Gastroesophageal sphincter (tissue), 4 donors: ENCODE measurements at places on chromosomes 1 and 21. TPM values are rescaled to one million over a fixed set of nuclear protein-coding genes. Genes with fewer than 3 reads are reported as not detected.

Gene OR10J1
- total RNA-seq: not detected

DNA sequence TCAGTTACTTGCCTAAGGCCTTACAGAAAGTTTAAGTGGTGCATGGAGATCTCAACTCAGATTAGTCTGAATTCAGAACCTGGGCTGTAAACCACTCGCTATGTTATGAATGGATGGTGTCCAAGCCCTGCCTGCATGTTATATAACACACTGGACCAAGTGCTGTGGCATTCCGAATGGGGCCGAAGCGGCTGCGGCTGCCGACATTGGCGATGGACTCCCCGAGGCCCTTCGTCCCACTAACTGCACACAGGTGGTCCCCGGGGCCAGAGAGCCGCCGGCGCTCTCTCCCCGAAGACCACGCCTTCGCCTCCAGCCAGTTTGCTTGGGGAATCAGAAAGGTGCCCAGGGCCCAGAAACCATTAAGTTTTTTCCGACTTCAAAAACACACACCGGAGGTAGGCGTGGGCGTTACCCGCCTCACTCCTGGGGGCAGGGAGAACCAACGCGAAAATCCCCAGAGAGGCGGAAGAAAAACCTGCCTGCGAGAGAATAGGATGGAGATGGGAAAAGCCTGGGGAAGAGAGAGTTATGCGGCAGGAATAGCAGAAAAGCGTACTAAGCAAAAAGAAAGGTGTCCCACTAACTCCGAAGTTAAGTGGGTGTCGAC, 579 bp upstream of the TENT5C start:
- ATAC-seq: peak; percentile 29

GRCh38 chr1:12009318-12009947, 9.9 kb upstream of the MIIP start:
- no peak for ATAC-seq

GRCh38 chr1:197683280-197683679, 92.0 kb downstream of the DENND1B start:
- ATAC-seq: no peak

DNA sequence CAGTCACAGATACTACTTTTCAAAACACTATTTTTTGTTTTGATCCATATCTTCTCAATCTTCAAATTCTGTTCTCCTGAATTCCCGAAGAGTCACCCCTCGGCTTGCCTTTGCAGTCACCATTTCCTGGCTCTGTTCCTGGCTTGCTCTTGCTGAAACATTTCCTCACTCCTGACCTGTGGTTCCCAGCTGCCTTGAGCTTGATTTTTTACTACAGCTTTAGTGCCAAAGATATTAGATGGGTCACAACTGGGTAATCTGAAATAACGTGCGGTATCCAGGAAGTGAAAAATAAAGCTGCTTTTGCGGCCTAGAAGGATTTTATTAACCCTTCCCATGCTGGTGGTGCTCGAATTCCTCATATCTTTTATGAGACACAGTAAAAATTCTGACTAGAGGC, 318.8 kb downstream of the PCP4 start:
- no peak for ATAC-seq

- no peak for ATAC-seq
Measured at GRCh38 chr1:50493710-50494109, 70.5 kb upstream of the DMRTA2 start.

- ATAC-seq: no peak
Measured at GRCh38 chr1:230300322-230301301, 125.5 kb downstream of the PGBD5 start.

Gene GJC2
- 6.4 TPM for total RNA-seq

DNA sequence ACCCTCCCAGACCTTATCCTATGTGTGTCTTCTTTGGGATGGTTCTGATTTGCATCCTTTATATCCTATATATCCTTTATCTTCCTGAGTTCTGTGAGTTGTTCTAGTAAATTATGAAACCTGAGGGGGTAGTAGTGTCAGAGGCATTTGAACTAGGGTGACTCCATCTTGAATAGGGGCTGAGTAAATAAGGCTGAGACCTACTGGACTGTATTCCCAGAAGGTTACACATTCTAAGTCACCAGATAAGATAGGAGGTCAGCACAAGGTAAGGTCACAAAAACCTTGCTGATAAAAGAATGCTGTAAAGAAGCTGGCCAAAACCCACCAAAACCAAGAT, 50.6 kb downstream of the SUSD4 start:
- no peak for ATAC-seq

DNA sequence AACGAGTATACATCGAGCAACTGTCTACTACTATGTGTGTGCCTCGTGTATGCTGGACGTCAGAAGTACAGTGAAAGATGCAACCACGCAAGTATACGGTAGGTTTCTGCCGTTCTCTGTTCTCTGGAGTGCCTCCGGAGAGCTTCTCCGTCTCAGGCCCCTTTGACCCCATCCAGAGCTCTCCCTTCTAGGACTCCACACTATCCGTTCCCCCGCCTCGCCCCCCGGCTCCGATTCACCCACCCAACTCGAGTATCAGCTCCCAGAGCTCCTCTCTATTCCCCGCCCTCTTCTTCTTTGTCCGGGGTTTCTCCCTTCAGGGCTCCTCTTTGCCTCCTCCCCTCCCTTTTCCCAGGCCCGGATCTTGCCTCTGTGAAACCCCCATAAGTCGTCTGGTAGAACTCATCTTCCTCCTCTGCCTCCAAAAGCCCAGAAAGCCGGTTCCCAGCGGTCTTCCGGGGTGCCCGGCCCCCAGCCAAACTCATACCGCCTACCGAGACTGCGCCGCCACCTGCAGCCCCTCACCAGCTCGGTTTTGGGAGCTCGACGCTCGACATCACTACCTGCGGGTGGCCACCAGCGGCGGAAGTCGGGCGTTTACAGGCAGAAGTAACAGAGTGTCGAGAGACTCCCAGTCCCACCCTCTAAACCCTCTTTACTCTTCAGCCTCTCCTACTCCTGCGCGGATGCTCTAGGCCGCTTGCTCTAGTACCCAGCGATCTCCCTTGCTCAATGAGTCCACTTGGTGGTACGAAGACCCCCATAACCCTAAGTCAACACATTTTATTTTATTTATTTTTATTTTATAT, at the start of gene VPS72:
Gene VPS72, minus strand, starts transcription at position 561 of the 809 bp plus-strand sequence. Its CDS starts 76 bp downstream, at position 485.
- ATAC-seq: peak; percentile 94

DNA sequence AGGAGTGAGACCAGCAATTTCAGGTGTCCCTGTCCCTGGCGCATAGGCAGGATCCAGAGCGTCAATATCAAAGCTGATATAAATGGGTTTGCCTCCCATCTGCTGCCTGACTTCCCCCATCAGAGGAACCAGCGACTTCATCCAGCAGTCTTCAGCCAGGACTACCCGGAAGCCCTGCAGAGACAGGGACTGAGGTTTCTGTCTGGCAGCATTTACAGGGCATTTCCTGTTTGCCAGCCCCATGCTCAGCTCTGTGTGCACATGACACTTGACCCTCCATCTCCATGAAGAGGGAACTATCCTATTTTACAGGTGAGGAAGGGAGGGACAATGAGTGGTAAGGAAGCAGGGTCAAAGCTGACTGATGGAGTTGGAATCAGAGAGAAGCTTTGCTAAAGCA, 7.2 kb downstream of the AGMAT start:
- no peak for ATAC-seq

Gene SLAMF8
- total RNA-seq: 4.2 TPM

DNA sequence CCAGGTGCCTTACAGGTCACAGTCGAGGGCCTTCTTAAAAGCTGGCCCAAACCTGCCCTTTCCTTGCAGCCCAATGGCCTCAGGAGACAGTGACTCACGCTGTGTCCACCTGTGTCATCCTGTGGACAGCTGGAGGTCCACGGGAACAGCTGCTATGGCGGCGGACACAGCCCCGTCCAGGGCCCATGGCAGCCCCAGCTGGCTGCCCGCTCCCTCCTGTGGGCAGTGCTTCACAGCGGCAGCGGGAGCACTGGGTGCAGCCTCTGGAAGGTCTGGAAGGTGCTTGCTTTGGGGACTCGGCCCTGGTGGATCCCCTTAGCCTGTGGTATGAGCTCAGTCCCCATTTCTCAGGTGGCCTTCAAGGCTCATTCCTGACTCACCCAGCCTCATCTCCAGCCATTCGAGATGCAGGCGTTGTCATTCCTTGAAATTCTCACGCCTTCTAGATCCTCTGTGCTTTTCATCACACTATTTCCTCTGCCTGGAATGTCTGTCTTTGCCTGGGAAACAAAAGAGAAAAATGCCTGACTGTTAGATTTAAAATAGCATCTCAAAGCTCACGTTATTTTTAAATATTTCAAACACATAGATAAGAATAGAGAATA, 86.8 kb downstream of the KIF26B start:
- no peak for ATAC-seq

Gene CR1L
- not detected for total RNA-seq

- ATAC-seq: no peak
Measured at GRCh38 chr1:156319664-156320063, 18.4 kb downstream of the CCT3 start.

GRCh38 chr1:203063287-203063686, 22.5 kb downstream of the MYOG start:
- ATAC-seq: no peak

DNA sequence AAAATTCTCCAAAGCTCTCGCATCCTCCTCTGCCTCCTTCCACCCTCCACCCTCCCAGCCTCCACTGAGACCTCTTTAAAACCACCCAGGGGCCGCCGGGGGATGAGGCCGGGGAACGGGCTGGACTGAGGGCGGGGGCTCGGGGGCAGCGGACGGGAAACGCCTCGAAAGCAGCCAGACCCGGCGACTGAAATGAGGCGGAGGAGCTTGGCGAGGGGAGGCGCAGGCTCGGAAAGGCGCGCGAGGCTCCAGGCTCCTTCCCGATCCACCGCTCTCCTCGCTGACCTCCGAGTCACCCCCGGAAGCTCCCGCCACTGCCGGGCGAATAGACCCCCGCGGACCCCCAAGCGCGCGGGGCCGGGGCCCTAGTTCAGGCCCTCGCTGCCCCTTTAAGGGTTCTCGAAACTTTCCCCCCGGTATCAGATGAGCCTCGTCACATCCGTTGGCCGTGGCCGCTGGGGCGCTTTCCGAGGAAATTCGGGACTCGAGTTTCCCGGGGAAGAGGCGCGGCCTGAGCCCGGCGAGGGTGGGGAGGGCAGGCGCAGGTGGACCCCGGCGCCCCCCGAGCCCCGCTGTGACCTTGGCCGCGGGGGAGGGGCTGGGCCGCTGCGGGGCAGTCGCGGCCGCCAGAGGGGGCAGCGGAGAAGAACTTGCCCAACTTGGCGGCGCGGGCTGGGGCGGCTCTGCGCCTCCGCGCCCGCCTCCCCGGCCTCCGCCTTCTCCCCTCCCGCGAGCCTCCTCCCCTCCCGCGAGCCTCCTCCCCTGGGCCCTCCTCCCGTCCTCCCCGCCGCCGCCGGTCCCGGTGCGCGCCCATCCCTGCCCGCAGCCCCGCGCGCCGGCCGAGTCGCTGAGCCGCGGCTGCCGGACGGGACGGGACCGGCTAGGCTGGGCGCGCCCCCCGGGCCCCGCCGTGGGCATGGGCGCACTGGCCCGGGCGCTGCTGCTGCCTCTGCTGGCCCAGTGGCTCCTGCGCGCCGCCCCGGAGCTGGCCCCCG, at the start of gene BACE2:
Gene BACE2, plus strand, starts transcription at position 813 of the 995 bp plus-strand sequence. Its CDS starts 104 bp downstream, at position 917.
- ATAC-seq: peak; percentile 90

- peak; percentile 89 for ATAC-seq
Measured at GRCh38 chr1:99843760-99844159, 6.4 kb upstream of the AGL start.

GRCh38 chr21:33820230-33820770, 95.3 kb downstream of the ATP5PO start:
- no peak for ATAC-seq

- peak; percentile 7 for ATAC-seq
Measured at GRCh38 chr1:200670242-200671118, 773 bp upstream of the DDX59 start.

DNA sequence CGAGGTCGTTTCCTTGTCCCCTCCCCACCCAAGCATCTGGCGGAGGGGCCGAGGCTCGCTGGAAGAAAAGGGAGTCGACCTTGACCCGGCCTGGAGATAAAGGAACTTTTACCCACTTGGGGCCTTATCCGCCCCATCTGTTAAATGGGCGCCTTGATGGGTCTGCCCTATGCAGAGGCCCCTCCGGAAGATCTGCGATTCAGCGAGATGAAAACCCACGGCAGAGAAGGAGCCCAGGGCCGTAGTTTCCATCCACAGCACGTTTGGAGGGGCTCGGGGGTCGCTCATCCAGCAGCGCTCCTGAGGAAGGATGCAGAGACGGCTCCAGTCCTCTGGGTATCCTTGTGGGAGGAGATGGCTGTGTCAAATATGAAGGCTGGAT, 518 bp downstream of the NCMAP start:
- ATAC-seq: no peak

DNA sequence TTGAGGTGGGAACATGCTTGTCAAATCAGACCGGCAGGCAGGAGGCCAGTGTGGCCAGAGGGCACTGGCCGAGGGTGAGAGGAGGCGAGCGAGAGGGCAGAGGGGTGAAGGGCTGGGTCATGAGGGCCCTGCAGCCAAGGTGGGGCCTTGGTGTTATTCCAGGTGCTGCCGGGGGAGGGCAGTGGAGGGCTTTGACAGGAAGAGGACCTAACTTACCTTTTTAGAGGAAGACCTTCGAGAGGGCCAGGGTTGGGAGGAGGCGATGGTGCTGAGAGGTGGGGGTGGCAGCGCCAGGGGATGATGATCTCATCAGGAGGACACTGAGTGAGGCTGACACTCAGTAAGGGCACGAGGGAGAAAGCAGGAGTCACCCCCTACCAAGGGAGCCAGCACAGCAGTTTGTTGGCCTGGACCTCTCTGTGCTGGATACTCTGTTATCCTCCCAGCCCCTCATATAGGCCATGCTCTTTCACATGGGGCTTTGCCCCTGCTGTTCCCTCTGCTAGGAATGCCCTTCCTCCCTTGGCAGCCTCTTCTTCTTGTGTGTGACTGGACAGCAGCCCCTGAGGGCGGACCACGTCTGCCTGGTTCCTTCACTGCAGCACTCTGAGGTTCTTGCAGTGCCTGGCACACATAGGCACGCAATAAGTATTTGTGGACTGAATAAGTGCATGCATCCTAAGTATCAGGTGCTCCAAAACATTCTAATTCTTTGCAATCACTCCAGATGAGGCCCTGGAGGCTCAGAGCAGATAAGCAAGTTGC, 7.5 kb upstream of the TTC22 start:
- ATAC-seq: no peak

- ATAC-seq: peak; percentile 42
Measured at GRCh38 chr1:94020764-94021579, 100.0 kb downstream of the ABCA4 start.

DNA sequence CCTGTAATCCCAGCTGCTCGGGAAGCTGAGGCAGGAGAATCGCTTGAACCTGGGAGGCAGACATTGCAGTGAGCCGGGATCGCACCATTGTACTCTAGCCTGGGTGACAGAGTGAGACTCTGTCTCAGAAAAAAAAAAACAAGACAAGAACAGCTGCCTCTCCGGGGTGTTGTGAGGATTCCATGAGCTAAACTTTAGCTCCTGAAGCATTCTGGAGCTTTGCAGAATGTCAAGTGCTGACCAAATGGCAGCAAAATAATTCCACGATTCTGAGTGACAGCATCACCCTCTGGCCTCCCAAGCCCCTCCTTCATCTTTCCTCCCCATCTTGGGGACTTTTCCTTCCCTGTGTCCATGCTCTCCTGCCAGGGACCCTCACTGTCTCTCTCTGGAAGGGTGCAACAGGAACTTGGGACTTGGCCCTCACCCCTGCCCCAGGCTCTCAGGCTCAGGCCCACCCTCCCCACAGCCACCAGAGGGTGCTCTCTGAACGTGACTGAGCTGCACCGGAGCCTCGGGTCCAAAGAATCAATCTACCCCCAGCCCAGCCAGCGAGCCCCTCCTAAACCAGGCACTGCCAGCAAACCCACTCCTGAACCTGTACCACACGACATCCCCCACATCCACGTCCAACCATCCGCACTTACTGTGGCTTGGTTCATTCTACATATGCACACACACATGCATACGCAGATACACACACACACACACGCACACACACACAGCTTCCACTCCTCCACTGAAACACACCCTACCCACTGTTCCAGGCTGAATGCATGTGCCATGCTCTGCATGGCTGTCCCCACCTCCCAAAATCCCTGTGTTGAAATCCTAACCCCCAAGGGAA, 45.7 kb downstream of the ACOT7 start:
- no peak for ATAC-seq
